ENCODE measurements at places on chromosomes 6 and 20.

- DNase-seq, result no peak
Observed at GRCh38 chr6:86203044-86203443, 560.4 kb upstream of the SYNCRIP start.

DNA sequence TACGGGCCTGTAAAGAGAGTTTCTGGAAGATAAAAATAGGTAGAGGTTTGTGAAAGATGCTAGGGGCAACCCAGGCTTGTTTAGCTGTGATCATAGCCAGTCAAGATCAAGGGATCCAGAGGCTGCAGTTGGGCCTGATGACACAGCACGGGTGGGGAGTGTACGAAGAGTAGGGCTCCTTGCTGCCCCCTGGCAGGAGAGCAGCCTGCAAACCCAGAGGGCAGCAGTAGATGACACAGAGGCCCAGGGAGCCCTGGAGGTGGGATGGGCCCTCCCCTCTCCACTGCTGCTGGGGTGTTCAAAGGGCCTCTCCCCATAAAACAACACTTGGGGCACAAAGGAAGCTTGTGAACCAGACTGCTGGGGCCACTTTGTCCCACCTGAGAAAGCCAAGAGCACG is 47.2 kb downstream of the VEGFA start:
- no peak for DNase-seq

- no peak for DNase-seq
Observed at GRCh38 chr6:105868823-105869460, 217.2 kb upstream of the PRDM1 start.

DNA sequence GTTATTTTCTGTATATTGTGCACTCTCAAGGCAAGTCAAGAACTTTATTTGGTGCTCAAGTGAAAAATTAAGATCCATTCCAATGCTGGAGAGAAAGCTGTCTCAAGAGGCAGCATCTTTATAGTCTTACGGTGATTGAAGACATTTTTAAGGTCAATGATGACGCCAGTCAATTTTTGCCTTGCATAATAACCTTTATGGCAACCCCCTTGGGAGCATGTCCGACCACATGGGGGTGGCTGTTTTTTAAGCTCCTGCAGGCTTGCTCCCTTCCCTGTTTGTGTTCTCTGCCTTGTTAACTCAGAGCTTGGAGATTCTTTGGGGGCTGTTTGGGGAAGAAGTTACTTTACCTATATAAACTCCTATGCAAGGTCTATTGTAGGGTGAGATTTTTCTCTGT is 109.6 kb upstream of the FERMT1 start:
- DNase-seq, result no peak

- peak; percentile 82 for DNase-seq
Observed at GRCh38 chr6:31580807-31581433, 1.3 kb downstream of the LTB start.

DNA sequence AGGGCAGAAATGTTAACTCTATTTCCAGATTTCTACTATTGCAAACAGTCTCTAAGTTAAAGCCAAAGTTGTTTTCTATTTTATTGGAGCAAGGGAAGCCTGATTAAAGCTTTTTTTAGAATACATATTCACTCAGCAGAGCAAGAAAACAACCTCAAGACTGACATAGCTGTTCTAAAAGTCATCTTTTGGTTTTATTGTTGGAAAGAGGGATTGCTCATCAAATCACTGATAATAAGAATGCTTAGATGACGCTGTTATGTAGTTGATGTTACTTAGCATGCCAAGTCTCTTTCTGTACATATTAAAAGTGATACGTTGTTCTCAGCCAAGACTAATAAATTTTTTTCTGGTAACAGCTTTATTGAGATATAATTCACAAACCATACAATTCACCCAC is 172.6 kb upstream of the LAMA2 start:
- DNase-seq, result no peak

DNA sequence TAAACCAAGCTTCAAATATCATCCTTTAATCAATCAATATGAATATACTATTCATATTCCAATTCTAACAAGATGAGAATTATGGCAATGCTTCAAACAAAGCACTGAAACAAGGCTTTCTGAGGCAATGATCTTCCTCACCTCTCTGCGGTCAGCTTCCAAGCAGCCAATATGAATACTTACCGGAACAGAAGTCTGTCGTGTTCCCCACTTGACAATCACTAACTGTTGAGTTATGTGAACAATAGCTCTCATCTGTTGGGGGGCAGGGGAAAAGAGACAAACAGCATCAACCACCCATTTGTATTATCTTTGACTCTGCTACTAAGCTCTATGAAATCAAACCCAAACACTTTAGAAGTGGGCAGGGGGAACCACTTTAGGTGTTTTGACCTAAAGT is 4.5 kb downstream of the CD164 start:
- DNase-seq, result no peak

DNA sequence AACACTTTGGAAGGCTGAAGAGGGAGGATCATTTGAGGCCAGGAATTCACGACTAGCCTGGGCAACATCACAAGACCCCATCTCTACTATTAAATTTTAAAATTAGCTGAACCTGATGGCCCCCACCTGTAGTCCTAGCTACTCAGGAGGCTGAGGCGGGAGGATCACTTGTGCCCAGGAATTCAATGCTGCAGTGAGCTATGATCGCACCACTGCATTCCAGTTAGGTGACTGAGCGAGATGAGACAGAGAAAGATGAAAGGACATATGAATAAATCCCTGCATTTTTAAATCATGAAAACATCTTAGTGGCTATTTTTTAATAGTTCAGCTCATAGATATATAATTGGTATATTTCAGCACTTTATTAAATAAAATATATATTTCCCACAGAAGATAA is 93.8 kb downstream of the GPR63 start:
- no peak for DNase-seq

DNA sequence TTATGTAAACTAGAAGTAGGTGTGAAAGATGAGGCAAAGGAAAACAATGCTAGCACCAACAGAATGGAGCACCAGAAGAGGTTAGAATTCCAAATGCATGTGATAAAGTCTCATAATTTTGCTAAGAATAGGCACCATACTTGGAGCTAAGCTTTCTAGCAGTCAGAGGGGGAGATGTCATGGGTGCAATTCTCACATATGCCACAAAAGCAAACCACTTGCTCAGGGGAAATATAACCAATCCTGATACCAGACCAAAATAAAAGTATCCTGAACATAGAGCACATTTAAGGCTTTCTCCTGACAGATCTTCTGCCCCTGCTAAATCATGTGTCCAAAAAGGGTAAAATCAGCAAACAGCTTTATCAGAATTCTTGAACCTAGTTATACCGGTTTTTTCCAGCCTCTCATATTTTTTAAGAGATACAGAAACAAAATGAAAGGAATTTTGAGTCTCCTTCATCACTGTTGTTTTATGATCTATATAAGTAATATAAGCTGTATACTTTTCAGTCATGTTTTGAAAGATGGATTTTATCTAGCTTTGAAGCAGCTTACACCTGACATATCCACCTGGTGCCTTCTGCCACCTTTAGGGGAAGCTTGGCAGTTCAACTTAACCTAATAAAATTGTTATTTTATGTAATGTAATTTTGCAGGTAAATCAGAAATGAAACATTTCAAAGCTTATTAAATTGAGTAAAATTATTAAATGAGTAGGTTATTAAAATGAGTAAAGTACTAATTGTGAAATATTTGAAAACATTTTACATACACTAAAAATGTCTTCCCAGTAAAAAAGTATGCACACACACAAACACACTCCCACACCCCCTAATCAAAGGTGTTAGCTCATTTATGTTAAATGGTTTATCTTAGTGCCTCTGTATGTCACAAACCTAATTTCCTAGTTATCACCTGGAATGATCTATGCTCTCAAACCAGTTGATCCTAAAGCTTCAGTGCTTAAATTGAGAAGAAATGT is 2.8 kb downstream of the SPO11 start:
- DNase-seq, result no peak

DNA sequence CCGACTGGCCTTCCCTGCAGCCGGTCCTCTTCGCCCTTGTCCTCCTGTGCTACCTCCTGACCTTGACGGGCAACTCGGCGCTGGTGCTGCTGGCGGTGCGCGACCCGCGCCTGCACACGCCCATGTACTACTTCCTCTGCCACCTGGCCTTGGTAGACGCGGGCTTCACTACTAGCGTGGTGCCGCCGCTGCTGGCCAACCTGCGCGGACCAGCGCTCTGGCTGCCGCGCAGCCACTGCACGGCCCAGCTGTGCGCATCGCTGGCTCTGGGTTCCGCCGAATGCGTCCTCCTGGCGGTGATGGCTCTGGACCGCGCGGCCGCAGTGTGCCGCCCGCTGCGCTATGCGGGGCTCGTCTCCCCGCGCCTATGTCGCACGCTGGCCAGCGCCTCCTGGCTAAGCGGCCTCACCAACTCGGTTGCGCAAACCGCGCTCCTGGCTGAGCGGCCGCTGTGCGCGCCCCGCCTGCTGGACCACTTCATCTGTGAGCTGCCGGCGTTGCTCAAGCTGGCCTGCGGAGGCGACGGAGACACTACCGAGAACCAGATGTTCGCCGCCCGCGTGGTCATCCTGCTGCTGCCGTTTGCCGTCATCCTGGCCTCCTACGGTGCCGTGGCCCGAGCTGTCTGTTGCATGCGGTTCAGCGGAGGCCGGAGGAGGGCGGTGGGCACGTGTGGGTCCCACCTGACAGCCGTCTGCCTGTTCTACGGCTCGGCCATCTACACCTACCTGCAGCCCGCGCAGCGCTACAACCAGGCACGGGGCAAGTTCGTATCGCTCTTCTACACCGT is 6.1 kb downstream of the UBD start:
- peak; percentile 15 for DNase-seq

- no peak for DNase-seq
Observed at GRCh38 chr20:52012079-52012478, 179.5 kb downstream of the ZFP64 start.

- no peak for DNase-seq
Observed at GRCh38 chr6:47197682-47198640, 111.7 kb downstream of the TNFRSF21 start.

Measured in stimulated activated naive B cell treated with anti-CD40 and anti-IgM and Interleukin-4, amounts not matched to agents 10 μg/mL and 1 μg/mL and 100 μg/mL, for 72 hours (primary cell).